ENCODE measurements at places on chromosomes 5 and 9.

- no peak for DNase-seq
Measured at GRCh38 chr5:33969572-33970452, 14.7 kb downstream of the SLC45A2 start.

DNA sequence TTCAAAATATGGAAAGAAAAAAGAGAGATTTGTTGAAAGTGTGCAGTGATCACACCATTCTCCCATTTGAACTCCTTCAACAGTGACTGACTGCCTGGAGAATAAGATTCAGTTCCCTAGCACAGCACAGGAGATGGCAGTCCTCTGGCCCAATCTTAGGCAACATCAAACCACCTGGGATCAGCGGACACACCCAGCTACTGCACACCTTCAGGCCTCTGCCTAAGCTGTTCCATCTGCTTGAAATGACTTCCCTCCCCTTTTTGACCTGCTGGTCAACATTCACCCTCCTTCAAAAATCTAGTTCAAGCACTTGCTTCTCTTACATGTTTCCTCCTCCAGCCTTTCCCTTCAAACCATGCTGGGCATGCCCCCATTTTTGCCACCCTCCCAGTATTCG is 4.5 kb downstream of the MAPK9 start:
- no peak for DNase-seq

- no peak for DNase-seq
Measured at GRCh38 chr9:94802793-94803192, 76.3 kb downstream of the AOPEP start.

- no peak for DNase-seq
Measured at GRCh38 chr9:134307674-134308638, 18.3 kb upstream of the RXRA start.

DNA sequence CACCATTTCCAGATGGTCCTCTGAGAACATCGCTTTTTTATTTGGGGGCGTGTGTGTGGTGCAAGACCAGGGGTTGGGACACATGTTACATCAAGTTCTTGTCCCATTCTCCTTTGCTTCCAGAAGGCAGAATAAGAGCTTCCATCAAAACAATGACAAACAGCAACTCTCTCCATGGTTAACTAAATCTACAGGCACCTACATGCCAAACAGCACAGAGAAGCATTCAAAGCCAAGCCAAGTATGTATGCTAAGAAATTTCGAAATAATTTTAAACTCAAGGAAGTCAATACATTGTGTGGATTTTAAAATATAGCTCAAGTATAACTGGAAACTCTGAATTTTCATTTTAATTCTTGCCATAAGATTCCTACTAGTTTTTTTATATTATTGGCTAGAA is 105.6 kb downstream of the SEC61B start:
- no peak for DNase-seq

Measured in inflammatory macrophage treated with lipopolysaccharide for 1 hour (primary cell).